ENCODE measurements at places on chromosomes 11 and 22. TPM values are rescaled to one million over a fixed set of nuclear protein-coding genes. Genes with fewer than 3 reads are reported as not detected.

Gene MS4A15
- polyA plus RNA-seq: not detected

Gene APOL6
- 20.8 TPM for polyA plus RNA-seq

DNA sequence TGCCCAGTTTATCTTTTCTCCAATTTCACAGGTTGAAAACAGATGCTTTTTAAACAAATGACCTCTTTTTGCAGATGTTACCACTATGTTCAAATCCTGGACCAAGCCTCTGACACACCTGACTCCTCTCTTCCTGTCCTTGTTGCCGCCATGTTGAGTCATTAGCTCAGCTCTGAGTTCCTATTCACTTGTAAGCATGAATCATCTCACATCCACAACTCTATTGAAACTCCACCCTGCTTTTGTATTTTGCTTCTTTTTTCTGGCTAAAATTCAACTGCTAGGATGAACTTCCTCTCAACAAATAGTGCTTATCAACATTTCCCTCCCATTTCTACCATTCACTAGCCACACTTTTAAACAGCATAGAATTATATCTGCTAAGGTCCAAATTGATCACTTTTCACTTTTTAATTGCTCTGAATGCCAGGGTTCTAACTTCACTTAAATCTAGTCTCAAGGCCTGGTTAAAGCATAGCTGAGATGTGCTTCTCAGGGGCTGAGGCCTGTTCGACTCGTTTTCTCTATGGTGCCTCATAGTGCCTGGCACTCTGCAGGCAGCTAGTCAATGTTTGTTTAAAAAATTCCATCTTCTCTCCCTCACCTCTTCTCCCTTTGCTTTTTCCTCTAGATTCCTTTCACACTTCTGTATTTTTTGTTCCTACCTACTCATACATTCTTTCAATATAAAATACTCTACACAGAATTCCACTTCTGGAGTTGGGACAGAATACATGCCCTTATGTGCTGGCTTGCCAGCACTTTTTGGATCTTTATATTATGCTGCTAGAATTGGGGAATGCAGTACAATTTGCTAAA, 3.9 kb downstream of the JOSD1 start:
- DNase-seq: no peak

GRCh38 chr11:65182258-65183170, 786 bp downstream of the CAPN1 start:
- DNase-seq: no peak

Gene NOX4
- 0.07 TPM for polyA plus RNA-seq

Gene CYP2D6
- 175 TPM for polyA plus RNA-seq

GRCh38 chr22:39662686-39663052, 92.1 kb downstream of the CACNA1I start:
- DNase-seq: no peak

- no peak for DNase-seq
These were observed 74.6 kb downstream of the AASDHPPT start for GRCh38 chr11:106152013-106152412.

Gene LMNTD2
- polyA plus RNA-seq: 1.6 TPM

Gene APLNR
- polyA plus RNA-seq: 3.4 TPM

DNA sequence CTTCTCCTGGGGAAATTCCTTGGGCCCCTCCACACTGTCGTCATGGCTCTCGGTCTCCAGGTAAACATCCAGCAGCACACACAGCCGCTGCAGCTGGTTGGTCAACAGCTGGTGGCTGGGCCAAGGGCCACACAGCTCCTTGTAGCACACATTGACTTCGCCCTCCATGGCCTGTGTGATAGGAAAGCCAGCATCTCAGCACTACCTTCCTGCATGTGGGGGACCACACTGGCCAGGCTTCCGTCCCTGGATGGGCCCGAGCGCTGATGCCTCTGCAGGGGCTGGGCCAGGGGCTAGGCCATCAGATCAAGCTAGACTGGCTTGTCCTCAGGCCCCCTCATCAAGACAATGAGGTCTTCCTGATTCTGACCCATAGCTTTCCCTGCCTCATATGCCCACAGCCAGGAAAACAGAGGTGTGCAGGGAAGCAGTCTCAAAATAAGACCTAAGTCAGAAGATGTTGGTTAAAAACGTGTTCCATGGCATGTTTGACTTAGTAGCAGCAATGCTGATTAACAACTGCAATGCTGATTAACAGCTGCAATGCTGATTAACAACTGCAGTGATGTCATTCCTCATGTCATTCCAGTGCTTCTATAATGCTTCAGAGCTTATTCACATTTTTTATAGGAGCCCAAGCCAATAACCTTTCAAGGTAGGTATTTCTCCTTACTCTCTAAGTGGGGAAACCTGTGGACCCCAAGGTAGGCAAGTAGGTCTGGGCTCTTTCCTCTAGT, 31.3 kb downstream of the NEFH start:
- DNase-seq: no peak

DNA sequence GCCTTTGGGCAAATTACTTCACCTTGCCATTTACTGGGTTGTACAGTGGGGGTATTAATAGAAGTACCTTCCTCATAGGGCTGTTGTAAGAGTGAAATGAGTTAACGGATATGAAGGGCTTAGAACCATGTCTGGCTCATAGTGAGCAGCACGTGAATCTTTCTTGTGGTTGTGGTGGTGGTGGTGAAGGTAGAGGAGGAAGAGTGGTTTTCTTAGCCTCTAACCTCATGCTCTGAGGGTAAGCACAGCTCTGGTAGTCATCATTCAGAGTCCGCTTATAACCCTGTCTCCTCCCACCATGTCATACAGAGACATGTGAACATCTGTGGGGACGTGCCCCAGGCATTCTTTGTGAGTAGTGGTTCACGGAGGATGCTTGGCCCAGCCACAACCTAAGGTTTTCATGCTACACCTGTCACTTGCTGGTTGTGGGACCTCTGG, 43.6 kb downstream of the TEAD1 start:
- DNase-seq: no peak

Gene PPP6R3
- 31.5 TPM for polyA plus RNA-seq

Gene ELF5
- polyA plus RNA-seq: not detected
